ENCODE measurements at places on chromosomes 1 and 21.

GRCh38 chr1:31624731-31625514 is 7.4 kb downstream of the HCRTR1 start:
- DNase-seq, result no peak

- no peak for DNase-seq
These were observed 3.6 kb downstream of the WDTC1 start for GRCh38 chr1:27238032-27238431.

GRCh38 chr1:107141491-107142126 is 770 bp downstream of the NTNG1 start:
- peak; percentile 79 for DNase-seq

GRCh38 chr1:9406111-9406510 is 113.4 kb downstream of the SPSB1 start:
- no peak for DNase-seq

- DNase-seq, result no peak
These were observed 572.3 kb downstream of the MATN1 start for GRCh38 chr1:30151119-30151518.

DNA sequence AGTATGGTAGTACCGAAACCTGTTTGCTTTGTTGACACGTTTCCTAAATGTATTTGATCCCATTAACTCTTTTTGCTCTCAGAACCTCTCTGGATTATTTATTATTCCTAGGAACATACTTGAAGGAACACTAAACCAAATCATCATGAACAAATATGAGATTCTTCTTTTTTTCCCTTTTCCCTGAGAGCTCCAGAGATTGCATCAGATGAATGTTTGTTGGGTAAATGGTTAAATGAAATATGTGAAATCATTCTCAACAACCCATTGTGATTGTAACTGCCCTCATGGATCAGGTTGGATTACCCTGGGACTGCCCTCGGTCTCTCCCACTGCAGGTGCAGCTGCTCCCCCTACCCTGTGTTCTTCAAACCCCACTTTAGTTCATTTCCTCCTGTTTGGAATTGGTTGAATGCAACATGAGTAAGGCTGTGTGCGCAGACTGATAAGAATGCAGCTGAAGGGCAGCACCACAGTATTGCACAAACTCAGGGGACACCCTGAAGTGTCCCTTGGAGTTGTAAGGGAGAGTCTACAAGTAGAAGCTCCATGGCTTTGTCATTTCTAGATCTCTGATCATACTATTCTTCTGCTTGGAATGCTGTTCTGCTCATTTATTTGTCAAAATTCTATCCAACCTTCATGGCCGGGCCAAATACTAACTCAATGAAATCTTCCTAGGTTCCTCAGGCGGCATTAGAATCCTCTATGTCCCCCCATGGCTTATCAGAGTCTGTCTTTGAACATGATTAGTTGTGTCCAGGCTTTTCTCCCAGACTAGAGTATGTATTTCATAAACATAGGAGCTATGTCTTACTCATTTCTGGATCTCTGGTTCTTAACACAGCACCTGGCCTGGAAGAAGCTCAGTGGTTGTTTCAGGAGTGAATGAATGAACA is 47.1 kb upstream of the NEK2 start:
- DNase-seq, result no peak
